Suppressor macrophage (primary cell): ENCODE measurements at places on chromosomes 11 and 22.

DNA sequence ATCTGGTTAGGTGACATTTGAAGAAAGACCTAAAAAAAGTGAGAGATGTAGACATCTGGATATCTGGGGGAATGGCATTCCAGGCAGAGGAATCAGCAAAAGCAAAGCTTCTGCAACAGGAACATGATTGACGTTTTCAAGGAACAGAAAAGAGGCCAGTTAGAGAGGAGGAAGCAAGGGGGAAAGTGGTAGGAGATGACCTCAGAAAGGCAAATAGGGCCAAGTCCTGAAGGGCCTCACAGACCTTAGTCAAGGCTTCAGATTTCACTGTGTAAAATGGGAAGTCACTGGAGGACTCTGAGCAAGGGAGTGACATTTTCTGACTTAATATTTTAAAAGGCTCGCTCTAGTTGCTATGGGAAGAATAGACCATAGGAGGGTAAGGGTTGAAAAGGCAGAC is 9.7 kb downstream of the DEUP1 start:
- DNase-seq: peak; percentile 17

DNA sequence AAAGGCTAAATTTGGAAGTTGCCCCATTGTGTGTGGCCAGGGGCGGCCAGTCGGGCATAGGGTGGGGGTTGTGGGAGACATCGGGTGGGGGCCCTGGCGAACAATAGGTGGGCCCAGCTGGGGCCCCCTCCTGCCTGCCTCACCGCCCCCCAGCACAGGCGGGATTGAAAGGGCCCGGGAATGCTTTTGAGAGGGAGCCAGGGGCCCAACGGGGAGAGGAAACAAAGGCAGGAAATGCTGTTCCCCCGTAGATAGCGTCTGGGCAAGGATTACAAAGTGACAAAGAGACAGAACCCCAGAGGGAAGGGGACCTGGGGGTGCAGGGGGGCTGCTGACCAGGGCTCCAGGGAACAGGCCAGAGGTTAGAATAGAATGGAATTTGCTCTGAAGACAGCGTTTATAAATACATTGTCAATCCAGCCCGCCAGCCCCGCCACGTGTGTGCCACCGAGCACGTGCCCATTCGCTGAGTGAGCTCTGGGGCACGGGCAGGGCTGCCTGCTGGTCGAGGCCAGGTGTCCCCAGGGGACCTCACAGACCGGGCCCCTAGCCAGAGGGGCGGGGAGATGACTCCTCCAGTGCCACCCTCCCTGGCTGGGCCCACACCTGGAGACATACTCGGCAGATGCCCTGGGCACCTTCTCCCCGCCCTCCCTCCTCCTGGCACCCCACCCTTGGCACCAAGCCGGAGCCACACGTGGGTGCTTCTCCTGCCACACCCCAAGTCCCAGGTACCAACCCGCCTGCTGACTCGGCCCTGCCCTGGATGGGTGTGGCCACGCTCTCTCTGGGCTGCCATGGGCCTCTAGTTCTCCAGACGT is 9.7 kb downstream of the PDGFB start:
- DNase-seq: no peak

DNA sequence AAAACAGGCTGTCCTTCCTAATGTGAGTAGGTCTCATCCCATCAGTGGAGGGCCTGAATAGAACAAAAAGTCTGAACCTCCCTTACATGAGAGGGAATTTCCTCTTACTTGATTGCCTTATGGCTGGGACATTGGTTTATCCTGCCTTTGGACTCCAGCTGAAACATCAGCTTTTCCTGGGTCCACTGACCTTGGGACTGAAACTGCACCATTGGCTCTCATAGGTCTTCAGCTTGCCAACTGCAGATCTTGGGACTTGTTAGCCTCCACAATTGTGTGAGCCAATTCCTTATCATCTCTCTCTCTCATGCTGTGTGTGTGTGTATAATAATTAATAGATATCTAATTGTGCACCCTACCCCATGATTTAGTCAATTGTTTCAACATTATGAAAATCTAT is 375.3 kb upstream of the DDI1 start:
- no peak for DNase-seq

DNA sequence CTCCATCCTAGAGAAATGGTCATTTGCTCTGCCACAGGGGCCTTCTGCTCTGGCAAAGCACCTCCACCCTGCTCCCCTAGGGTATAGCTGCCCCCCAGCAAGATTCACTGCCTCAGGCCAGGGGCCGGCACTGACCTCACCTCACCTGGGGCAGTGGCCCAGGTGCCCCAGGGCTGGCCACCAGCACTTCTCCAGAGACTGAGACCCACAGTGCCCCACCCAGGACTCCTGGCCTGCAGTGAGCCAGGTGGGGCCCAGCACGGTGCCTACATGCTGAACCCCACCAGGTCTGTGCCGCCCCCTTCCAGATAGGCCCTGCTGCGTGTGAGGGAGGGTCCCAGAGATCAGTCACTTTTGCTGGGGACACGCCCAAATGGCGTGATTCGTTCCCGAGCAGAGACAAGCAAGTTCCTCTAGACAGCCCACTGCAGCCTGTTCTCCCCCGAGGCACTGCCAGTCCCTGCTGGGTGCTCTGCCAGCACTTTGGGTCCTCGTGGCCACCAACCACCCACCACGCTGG is 10.8 kb downstream of the GNB1L start:
- no peak for DNase-seq

DNA sequence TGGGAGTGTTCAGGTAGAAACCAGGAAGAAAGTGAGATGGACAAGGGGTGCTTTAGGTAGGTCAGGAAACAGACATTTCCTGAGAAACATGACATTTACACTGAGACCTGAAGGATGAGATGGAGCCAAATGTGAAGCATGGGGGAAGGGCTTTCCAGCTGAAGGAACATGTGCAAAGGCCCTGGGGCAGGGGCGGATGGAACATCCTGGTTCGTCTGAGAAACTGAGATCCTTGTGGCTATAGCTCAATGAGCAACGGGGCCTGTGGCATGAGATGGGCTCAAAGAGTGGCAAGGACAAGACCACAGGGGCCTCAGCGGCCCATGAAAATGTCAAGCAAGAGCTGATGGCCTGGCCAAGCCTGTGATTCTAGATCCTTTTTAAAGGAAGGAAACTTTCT is 127.4 kb downstream of the DSCAML1 start:
- no peak for DNase-seq

DNA sequence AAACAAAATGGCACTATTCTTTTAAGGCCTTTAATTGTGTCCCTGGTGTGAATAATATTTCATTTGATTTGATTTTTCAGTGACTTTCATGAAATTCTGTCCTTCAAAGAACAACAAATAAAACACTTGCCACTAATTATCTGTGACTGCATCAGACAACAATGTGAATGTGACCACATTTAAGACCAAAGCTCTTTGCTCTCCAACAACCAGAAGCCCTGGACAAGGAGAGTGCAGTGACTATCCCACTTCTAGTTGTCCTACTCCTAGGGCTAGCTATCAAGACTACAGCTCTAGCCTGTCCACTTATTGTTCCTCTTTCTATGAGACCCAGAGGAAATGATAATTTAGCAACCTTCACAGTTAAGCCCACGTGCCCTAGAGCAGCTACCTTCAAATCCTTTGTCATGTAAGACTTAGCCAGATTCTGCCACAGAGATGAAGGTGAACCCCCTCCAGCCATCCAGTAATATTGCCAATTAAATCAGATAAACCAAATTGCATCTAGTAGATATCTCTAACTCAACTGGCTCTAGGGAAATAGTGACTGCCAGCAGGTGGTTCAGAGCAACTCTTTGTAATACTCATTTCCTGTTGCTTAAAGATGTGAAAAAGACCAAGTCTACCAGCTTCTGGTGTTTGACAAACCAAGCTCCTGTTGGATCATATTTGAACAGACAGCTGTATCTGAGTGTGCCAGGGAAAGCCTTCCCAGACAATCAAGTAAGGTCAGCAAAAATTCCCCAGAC is 142.6 kb upstream of the BLID start:
- DNase-seq: peak; percentile 72

DNA sequence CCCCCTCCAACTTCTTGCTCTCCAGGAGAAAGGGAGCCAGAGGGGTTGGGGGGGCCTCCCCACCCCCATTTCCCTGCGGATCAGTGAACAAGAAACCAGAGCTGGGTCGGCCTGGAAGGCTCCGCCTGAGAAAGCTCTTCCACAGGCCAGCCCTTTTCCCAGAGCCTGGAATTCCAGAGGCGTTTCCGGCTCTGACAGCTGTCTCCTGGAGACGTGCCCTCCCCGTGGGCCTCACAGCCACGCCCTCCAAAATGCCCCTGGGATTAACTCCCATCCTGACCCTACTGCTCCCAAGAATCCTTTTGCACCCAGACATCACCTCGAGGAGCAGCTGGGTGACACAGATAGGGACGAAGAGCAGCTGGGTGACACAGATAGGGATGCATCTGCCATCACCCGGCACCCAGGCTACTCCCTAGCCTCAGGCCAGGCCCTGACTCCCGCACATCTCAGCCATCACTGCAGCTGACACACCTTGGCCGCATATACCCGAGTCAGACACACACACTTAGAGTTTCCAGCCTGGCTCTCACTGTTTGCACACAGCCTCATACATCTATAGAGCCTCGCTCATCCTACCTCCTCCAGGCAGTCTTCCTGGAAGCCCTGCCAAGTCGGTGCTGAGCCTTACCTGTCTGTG is 7.6 kb upstream of the CDC42EP1 start:
- no peak for DNase-seq

DNA sequence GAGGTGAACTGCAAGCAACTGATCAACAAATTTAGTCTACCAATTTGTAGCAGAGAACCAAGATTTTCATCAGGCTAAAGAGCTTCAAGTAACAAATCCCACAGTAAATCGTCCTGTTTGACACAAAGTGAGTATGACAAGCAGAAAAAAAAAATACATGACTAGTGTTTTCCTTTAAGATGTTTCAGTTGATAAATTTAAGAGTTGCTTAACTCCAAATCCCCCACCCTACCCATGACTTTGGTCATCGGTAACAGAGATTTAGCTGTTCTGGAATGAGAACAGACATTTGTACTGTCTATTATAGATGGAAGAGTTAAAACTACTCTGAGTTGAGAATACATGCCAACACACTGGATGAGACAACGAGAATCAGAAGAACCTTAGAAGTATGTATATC is 165.0 kb upstream of the MTMR2 start:
- DNase-seq: no peak

DNA sequence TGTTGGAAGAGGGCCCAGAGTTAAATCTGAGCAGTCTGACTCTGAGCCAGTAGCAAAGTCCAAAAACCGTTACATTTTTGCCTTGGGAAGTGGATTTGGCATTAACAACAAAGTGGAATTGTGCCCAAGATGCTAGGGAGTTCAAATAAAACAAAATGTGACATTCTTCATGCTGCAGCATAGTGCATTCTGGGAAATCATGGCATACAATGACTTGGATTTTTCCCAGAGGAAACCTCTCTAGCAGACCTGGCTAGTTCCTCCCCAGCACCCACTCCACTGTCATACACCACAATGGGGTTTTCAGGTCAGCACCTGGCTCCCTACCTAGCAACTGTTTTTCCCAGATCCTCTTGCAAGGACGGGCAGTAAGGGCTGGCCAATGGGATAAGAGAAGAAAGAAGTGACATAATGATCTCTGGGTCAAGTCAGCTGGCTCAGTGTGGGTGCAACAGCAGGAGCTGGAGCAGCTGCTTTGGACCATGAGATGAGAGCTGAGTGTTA is 24.8 kb upstream of the CYB5R3 start:
- DNase-seq: peak; percentile 60

DNA sequence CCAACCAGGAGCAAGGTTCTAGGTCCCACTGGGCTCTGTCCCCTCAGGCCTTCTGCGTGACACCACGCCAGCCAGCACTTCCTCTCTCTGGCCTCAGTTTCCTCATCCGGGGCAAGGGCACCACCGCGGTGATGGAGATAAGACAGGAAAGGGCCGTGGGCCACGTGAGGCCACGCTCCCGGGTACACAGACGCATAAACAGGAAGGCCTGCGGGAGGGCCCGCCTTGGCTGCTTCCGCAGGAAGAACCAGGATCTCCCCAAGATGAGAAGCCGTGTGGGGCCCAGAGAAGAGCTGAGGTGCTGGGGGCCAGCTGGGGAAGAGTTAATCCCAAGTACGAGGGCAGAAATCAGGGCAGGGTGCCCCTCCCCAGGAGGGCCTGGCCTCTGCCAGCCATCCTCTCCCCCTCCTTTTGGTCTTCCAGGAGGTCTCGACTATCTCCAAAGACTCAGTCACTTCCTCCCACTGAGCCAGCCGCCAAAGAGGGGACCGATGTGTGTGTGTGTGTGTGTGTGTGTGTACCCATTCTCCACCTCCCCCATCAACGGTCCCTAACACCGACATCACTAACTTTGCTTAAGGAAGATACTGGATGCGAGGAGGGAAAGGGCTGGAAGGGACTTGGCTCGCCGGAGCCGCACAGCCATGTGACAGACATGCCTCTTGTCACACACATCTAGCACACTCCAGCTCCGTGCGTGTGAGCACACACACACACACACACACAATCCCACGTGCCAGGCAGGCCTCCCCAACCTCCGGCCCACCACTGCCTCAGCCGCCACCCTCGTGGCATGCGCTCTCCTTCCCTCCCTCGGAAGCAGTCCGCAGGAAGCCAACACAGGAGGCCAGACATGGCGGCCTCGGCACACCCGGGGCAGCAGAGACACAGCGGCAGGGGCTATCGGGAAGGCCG is 1.4 kb downstream of the MFNG start:
- peak; percentile 95 for DNase-seq

DNA sequence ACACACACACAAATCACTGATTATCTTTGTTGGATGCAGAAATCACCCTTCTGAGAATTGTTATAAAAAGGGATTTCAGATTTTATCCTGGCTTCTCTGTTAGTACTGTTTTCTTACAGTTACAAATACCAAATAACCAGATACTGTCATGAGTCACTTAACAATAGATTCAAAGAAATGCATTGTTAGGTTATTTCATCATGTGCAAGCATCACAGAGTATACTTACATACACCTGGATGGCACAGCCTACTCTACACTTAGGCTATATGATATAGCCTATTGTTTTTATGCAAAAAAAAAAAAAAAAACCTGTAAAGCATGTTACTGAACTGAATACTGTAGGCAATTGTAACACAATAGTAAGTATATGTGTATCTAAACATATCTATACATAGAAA is 319.2 kb upstream of the ARHGAP42 start:
- DNase-seq: no peak

GRCh38 chr11:105215528-105215927 is 76.0 kb upstream of the CARD18 start:
- no peak for DNase-seq

- DNase-seq: no peak
These were observed 5.4 kb upstream of the NDUFS8 start for GRCh38 chr11:68025047-68025446.

GRCh38 chr22:48899523-48900326 is 927.9 kb downstream of the BRD1 start:
- DNase-seq: no peak

DNA sequence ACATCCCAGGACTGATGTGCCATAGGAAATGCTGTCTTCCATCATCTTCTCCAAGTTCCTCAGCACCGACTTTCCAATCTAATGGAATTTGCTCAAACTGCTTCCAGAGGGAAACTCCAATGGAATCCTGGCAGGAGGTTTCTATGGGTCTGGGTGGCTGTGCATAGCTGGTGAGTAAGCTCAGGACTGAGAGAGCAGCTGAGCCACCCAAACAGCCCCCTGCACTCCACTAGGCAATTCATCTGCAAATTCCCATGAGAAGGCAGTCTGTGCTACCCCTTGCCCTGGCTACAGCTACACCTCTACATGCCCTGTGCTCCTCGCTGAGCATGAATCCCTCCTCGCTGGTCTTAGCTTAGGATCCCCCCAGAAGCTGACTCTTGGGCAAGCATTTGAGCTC is 127.9 kb upstream of the CSNK2A3 start:
- DNase-seq: no peak
